Retinal pigment epithelial cell (primary cell): ENCODE measurements at places on chromosomes 5 and 9.

DNA sequence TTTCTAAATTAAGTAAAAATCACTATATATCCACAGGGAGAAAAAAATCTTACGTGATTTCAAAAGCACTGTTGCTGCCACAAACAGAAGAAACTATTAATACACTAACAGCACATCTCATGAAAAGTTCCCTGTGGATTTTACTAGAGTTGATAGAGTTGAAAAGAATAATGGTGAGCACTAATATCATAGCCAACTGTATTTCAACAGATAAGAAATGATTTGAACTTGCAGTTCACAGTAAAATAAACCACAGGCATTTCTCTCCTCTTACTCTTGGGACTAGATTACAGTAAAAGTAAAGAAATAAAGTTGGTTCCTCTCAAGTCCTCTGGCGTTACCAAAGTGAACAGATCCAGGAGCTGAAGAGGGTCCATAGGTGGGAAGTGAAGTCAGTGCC is 27.9 kb downstream of the AGTPBP1 start:
- no peak for DNase-seq

DNA sequence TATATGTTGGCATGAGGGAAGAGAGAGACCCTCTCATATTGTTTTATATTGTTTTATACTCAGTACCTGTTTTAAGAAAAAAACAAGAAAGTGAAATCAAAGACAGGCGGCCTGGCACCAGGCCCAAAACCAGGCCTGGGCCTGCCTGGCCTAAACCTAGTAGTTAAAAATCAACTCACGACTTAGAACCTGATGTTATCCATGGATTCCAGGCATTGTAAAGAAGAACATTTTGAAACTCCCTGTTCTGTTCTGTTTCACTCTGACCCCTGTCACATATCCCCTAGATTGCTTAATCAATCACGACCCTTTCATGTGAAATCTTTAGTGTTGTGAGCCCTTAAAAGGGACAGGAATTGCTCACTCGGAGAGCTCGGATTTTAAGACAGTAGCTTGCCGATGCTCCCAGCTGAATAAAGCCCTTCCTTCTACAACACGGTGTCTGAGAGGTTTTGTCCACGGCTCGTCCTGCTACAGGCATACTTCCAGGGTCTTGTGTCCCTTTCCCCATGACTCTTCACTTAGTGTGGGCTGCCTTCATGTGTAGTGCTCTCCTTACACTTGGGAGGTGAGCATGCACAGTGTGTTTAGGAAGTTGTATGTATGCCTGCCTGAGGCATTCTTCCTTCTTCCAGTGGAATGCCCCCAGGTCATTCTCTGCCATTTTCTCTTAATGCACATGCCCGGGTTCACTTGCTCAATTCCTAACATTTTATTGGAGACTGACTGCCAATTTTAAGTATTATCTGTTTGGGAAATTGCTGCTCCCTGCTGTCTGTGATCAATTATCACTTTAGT is 17.8 kb downstream of the TBCA start:
- no peak for DNase-seq

GRCh38 chr9:128232528-128233428 is 29.6 kb downstream of the DNM1 start:
- DNase-seq: no peak

DNA sequence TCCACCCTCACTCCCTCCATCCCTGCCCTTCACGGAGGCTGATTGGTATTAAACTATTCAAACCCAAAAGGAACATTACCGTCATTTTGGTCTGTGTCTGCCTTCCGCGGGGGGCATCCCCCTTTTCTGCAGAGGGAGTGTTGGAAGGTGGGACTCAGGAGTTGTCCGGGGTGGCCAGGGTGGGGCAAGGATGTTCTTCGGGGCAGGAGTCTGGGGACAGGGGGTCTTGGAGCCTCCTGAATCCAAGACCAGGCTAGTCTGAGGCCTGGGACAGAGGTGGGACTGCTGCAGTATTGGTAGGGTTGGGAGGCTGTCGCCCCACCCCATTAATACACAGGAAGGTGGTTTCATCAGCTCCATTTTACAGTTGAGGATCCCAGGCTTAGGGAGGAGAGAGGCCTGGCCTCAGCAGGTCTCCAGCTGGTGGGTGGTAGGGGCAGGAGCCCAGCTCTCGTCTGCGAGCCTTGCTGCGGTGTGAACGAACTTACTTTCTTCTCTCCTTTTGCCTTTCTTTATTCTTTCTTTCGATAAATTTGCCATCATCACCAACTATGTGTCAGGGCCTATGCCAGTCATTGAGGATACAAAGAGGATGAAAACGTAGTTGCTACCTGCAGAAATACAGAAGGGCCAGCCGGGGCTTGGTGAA is 33.8 kb downstream of the DAB2IP start:
- no peak for DNase-seq

DNA sequence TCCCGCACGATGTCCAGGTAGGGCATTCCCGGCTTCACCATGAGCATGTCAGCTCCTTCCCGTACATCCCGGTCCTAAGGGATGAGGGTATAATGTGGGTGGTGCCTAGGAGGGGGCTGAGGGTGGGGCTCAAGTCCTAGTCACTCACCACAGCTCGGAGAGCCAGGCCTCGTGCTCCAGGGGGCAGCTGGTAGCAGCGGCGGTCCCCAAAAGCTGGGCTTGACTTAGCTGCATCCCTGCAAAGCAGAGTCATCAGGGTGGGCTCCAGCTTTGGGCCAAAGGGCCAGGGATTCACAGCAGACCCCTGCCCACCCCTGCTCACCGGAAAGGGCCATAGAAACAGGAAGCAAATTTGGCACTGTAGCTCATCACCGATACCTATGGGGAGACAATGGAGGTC is 11.6 kb downstream of the ALAD start:
- DNase-seq: no peak

GRCh38 chr9:112839331-112839730 is 51.3 kb downstream of the SLC46A2 start:
- no peak for DNase-seq
